ENCODE measurements at places on chromosomes 4 and X.

DNA sequence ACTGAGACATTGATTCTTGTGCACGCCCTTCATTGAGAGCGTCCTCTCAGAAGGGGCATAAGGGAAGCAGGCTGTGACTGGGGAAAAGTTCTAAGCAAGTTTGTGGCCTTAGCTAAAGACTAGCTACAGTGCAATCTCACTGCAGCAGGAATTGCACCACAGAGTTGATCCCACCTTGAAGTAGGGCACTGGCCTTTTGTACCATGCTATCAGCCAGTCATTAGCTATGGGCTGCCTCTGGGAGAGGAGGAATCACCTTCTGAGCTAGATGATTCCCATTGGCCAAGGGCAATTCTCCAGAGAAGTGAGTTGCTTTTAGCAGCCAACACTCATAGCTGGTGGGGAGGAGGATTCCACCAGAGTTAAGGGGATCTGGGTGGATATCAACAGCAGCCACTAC, 142.6 kb upstream of the SCML1 start:
- no peak for DNase-seq

DNA sequence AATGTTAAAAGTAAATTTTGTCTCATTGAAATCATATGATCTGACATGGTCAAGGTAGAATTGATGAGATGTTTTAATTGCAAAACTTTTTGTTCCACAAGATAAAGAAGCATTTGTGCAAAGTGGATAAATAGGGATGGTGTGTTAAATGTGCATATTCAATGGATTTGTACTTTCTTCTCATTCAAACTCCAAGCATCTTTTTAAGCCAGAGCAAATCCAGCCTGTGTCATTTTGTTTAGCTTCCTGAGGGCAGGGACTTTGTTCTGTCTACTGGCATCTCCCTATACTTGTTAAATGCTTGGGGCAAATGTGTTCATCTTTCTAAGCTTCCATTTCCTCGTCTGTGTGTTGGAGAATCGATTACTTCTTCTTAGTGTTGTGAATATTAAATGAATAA, 200.3 kb downstream of the SLIT2 start:
- no peak for DNase-seq

- DNase-seq = no peak
Measured at GRCh38 chrX:40936827-40937226, 148.4 kb upstream of the USP9X start.

- no peak for DNase-seq
Measured at GRCh38 chr4:102988429-102989020, 31.0 kb downstream of the SLC9B1 start.

DNA sequence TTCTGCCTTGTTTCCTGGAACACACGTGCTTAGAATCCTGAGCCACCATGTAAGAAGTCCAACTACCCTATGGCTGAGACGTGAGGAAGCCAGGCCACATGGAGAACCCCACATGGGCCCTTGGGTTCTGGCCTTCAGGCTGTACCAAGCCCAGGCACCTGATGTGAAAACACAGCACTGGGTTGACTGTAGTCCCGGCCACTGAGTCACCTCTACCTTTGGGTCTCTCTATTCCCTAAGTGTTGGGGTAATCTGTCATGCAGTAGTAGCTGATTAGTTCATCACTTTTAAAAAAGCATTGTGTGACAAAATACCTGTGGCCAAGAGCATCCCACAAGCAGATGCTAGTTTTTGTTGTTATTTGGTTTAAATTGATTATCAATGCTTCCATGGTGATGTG, 24.3 kb downstream of the CFAP97 start:
- DNase-seq = no peak

DNA sequence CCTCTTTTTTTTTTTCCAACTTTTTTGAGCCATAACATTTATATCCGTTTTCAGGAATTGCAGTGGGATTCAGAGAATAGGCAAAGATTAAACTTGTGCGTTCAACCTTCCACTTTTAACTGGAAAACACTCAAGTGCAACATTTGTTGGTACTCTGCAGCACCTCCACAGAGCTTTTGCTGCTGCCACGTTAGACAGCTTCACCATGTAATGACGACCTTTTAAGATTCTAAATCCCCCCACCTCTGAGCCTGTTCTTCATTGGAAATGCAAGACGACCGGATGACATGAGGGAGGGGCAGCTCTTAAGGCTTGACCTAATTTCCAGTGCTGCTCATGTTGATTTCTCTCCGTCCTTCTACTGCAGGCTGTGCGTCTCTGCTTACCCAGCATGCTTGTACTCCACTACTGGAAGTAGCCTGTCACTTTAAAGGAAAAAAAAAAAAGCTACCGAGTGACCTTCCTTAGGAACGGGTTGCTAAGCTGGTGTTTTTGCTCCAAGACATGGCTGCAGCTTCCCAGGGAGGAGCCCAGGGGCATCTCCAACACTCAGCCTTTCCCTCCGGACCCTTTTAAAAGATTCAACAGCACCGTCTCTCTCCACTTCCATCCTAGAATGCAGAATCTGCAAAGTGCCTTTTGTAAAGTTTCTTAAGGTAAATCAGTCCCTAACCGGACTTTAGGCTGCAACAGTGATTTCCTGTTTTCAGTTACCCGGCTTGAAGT, at the start of gene CC2D2A:
Gene CC2D2A, plus strand, starts transcription at position 481 of the 726 bp plus-strand sequence. CDS start 6,051 bp downstream, outside the sequence.
- no peak for DNase-seq

DNA sequence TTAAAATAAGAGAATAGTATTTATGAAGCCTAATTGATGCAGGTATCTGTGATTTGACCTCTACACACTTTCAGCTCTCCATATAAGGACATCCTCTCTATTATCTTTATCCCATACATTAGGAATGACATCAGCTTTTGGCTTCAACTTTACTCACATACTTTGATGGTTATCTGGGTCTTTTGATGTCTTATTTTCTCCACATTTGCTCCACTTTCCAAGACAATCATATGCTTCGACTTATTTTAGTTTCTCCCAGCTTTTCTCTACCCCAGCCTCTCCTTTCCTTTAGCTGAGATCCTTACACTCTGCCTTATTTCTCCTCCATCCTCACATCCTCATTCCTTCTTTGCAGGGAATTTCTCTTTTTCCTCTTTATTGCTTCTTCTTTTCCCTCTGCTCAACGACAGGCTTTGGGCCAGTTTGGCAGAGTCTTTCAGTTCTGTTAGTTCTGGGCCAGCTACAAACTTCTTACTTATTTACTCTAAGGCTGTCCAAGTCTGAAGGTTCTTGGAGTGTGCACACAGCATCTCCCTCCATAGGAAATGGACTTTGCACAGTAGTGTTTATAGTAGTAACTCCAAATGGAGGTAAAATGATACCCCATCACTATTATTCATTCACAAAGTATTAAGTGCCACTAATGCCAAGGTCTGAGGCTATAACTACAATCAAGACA, 50.5 kb downstream of the SLC4A4 start:
- no peak for DNase-seq

- DNase-seq = no peak
Measured at GRCh38 chr4:60506061-60506460, 694.1 kb upstream of the ADGRL3 start.

GRCh38 chrX:30150196-30150895, 65.0 kb upstream of the MAGEB2 start:
- no peak for DNase-seq

GRCh38 chr4:106019771-106020170, 124.5 kb downstream of the NPNT start:
- no peak for DNase-seq

- no peak for DNase-seq
Measured at GRCh38 chrX:56728321-56728720, 722 bp upstream of the NBDY start.

DNA sequence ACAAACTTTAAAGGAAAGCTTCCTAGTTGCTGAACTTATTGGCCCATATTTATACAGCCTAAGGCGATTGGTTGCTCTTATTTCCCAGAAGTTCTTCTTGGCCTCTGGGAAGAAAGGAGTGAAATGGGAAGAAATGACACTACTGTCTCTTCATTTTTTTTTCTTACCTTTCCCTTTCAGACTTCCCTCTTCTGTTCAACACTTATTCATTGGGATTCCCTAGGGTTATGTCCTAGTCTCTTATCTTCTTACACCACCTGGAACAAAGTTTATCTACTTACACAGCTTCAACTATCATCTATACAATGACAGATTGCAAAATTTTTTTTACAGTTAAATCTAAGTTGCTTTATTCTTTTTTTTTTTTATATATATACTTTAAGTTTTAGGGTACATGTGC, 68.0 kb downstream of the SNX12 start:
- no peak for DNase-seq

DNA sequence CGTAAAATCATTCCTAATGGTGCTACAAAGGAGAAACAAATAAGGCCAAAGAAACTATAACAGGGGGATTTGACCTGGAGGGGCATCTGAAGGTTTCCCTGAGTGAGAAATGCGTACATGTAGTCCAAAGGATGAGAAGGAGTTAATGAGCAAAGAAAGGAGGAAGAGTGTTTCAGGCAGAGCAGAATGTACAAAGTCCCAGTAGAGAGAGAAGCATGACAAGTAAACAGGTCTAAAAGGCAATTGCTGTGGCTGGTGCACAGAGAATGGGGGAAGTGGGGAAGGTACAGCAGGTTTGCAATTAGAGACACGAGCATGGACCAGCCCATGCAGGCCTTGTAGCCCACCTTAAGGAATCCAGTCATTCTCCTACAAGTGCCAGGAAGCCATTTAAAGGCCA, 145.5 kb downstream of the TSPAN5 start:
- no peak for DNase-seq

GRCh38 chr4:77127215-77127614, 29.8 kb upstream of the CCNG2 start:
- DNase-seq = no peak

GRCh38 chrX:107842715-107843400, 17.2 kb downstream of the MID2 start:
- DNase-seq = no peak

DNA sequence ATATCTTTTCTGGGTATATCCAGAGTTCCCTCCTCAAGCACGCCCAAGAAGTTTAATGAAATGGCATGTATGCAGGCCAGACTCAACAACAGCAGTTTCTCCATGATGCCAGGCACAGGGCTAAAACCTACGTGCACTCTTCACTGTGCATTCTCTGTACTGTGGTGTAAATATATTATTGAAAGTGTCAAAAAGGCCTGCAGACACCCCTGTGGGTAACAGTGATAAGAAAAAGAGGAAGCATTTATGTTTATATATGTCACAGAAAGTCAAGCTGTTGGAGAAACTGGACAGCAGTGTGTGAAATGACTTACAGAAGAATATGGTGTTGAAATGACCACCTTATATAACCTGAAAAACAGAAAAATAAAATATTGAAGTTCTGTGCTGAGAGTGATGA, 29.6 kb upstream of the DCAF8L1 start:
- DNase-seq = no peak

DNA sequence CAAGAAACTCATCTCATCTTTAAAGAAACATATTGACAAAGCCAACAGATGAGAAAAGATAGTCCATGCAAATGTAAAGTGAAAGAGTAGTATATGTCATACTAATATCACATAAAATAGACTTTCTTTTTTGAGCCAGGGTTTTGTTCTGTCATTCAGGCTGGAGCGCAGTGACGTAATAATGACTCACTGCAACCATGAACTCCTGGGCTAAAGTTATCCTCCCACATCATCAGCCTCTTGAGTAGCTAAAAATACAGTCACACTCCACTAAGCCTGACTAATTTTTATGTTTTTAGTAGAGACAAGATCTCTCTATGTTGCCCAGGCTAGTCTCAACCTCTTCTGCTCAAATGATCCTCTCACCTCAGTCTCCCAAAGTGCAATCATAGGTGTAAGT, 51.8 kb upstream of the TRAM1L1 start:
- no peak for DNase-seq

DNA sequence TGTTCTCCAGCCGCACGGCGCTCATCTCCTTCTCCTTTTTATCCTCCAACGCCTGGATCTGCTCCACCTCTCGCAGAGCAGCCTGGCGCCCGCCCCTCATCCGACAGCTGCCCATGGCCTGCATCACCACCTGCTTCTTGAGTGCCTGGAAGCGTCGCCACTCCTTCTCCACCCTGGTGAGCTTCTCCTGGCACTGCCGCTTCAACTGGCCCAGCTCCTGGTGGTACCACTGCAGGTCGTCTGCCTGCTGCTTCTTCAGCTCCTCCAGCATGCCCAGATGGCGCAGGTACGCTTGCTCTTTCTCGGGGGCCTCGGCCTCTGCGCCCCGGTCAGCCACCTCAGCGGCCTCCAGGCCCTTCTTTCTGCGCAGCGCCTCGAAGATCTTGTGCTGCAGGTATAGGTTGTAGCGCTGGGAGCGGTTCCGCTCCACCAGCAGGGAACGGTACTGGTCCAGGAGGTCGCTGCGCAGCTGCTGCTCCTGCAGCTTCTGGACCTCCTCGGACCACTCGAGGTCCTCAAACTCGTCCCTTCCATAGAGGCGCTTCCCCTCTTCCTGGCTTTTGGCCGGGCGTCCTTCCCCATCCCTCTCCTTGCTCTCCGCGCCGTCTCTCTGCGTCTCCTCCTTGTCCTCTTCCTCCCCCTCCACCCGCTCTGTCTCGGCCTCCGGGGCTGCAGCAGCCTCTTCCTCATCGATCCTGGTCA, 1.2 kb upstream of the TADA2B start:
- no peak for DNase-seq

DNA sequence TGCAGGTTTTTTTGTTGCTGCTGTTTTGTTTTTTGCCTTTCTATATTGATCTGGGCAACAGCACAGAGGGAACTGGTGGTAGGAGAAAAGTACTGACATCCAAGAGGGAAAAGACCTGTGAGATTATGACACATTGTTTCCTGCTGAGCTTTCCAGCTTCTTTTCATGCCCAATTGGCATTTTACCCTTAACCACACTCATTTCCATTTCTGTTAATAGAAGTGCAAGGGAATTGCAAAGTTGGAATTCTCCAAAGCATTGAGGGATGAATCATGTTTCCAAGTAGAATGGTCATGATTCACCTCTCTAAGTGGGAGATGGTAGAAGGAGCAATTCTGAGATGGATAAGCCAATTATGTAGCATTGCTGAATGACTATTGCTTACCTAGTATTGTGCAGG, 161.5 kb downstream of the PPARGC1A start:
- DNase-seq = no peak

DNA sequence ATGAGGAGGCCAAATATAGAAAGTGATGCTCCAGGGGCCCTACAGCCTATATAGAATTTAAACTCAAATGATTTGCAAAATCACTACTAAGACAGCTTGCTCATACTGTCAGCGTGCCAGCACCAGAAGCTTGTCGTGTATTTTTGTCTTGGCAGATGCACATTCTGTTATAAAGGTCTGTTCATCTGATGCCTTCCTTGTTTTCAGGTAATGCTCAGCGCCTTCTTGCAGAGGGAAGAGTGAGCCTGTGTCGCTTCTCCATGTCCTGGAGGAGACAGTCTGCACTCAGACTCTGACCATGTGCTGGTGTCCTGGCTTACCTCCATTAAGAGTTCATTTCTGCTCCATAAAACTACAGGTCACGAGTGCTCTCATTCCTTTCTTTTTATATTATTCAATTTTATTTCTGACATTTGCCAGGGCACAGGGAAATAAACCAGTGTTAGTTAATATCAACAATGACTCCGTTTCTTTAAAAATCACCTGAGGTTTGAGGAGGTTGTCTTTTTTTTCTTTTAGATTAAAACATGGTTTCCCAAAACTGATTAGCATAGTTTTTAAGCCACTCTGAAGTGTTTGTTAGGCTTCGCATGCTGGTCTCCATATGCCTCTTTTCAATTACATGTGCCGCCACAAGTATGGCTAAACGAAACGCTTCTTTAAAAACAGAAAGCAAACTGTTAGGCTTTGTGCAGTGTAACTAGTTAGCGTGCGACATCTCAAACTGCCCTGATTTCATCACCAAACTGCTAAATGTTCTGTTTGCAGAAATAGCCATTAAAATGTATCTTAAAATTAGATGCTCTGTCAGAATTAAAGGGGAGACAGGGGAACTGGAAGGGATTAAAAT, 215.2 kb upstream of the GK2 start:
- DNase-seq = no peak

- no peak for DNase-seq
Measured at GRCh38 chrX:69293776-69294601, 128.7 kb upstream of the PJA1 start.

All from CD4-positive, alpha-beta T cell treated with Interleukin-15 for 1 hour (primary cell).